ENCODE measurements at places on chromosomes 5 and 9.

- no peak for DNase-seq
Observed at GRCh38 chr5:179319741-179320281, 25.4 kb downstream of the ADAMTS2 start.

DNA sequence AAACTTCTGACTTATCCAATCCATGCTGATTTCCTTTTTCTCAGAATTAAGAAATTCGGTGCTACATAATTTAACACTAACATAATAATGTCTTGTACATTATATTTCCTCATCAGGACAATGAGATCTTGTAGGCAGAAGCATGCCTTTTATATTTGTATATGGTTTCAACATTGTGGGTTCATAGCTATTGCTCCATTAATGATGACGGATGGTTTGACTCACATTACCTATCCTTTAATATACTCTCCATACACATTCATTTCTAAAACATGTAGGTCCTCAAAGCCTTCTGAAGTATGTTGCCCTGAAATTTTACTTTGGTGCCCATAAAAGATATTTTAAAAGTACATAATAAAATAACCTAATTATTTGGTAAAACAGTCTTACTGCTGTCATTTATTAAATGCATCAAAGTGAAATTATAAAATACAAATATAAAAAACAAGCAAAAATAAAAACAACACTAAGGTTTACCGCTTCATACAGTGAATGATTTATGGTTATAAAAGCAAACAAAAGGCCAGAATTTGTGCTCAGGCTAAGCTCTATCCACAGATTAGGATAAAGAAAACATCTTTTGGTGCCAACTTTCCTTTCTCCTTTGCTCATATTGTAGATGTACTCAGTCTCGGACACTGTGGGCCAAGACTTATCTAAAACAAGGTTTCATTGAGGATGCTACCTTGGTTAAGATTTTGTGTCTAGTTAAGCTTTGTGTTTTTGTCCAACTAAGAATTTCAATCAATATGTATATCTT, 61.2 kb upstream of the GCNT4 start:
- no peak for DNase-seq

GRCh38 chr9:86549920-86550319, 195.7 kb upstream of the TUT7 start:
- DNase-seq = no peak

DNA sequence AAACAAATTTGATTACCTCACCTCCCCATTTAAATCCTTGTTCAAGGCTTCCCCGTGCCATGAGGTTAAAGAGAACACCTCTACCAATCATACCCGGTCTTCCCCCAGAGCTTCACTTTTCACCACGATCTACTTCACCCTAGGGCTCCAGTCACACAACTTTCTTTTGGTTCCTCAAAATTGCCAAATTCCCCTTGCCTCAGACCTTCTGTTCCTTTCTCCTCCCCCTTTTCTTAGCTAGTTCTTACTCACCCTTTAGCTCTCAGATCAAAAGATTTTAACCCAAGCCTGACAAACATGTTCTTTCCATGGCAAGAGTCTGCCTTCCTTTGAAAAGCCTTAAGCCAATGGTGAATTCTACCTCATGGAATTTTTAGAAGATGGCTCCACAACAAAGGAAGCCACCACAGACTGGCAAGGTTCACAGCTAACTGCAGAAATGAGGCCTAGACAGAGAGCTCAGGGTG, 56.7 kb downstream of the MAPKAP1 start:
- no peak for DNase-seq

GRCh38 chr9:19464061-19464763, 55.4 kb downstream of the ACER2 start:
- no peak for DNase-seq

DNA sequence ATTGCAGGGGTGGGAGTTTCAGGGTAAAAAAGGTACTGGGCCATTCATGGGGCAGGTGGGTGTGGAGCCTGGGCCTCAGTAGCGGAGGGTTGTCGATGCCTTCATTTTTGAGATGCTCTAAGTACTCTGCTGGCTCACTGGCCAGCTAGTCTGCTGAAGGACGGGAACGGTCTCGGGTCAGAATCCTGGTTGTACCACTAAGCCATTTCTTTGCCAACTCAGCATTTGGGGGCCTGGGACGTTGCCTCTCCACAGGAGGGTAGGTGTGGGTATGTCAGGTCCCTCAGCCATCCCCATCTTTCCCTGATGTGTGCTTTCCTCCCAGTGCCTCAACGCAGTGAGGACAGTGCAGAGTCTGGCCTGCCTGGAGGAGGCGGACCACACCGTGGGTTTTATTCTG, 25.1 kb downstream of the SH3GLB2 start:
- DNase-seq = no peak

GRCh38 chr9:128819716-128820664, 1.7 kb downstream of the ENDOG start:
- no peak for DNase-seq

DNA sequence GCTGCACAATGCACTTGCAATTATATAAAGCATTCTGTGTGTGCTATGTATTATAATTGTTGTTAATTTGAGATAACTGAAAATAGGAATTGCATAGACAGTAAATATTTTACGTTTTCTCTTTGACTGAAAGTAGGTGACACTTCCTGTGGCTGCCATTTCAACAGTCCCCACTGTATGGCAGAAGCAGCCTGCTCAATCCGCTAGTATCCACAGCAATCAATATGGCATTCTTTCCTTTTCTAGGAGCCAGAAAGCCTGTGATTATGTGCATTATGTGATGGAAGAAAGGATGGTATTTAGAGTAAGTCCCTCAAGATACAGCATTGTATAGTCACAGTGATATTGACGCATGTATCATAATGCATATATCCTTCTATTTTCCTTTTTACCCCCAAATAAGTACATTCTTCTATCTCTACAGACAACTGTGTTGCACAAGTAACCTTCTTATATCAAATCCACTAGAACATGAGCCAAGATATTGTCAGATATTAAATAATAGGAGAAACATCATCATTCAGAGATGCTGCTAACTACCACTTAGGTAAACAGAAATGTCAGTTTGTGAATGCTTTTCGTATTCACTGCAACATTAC, 59.7 kb downstream of the CARTPT start:
- no peak for DNase-seq

- DNase-seq = no peak
Observed at GRCh38 chr5:133119233-133119711, 67.5 kb downstream of the HSPA4 start.

DNA sequence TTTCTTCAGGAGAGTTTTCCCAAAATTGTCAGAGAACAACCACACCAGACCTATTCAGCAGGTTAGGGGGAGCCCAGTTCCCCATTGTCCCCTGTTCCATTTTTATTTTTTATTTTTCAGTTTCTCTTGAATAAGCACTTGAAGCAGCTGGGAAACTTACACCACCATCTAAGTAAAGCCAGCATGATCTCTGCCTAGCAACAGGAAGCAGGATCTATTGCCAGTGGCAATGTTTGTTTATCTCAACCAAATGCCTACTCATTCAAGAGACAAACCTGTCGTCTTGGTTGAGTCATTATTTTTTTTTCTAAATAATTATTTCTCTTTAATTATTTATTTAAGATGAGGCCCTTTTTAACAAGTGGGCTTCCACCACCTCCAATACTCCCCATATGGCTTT, 379.3 kb downstream of the PLK2 start:
- DNase-seq = no peak

DNA sequence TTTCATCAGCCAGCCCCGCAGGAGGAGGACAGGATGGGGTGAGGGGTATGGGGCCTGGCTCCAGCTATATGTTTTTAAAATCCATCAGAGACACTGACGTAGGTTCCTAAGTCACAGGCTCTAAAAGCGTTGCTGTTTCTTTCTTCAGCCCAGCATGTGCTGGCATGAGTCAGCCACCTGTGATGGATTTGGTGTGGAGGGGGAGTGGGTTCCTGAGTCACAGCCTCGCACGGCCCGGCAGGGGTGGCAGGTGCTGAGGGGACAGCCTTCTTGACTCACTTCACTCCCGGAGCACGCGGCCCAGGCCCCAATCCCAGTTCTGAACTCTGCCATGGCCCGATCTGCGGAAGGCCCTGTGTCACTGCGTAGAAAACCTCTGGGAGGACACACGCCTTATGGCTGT, 38.8 kb upstream of the RPL26L1 start:
- no peak for DNase-seq

- DNase-seq = no peak
Observed at GRCh38 chr5:76547891-76548524, 75.2 kb downstream of the F2RL2 start.

DNA sequence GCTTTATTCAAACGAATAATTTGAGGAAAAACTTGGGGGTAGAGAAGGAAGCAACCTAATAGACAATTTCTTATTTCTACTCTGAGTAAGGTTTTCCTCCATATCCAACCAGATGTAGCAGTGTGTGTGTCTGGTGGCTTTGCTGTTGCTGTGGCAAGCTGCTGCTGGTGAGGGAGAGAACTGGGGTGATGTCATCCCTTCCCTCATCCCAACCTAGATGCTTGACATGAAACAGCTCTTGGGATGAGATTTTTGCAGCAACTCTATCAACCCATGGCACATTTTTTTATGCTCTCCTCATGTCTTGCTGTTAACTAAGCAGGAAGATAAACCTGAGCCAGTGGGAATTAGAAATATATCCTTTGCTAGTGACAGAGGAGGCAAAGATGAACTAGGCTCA, 135.8 kb downstream of the PCSK1 start:
- DNase-seq = no peak

DNA sequence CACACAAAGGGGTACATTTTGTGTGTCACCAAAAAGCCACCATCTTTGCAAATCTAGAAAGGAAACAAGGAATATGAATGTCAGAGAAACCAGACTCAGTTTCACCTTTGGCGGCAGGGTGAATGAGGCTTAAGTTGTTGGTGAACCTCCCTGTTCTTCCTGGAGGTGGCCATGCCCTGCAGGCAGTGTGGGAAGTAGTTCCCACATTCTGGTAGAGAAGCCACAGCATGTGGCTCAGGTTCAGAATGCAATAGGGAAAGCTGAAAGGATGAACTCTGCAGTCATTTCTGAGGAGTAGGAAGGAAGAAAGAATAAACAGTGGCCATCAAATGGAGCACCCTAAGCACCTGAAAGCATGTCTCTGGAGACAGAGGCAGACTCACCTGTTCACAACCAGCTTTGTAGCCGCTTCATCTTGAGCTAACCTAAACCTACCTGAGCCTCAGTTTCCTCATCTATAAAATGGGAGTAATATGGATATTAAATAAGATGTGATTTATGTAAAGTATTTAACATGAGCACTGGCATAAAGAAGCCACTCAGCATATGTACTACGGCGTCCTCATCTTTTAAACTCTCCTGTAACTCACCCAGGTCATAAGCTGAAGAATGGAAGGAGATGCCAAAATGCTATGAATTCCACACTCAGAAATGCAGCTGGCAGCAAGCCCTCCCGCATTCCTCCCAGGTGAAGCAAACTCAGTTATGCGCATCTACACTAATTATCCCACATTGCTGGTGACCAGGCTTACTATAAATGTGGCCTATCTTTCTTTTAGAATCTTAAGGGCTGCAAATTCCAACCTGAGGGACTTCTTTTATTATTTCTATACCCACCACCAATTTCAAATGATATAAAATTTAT, 86.0 kb downstream of the ZNF608 start:
- DNase-seq = no peak

DNA sequence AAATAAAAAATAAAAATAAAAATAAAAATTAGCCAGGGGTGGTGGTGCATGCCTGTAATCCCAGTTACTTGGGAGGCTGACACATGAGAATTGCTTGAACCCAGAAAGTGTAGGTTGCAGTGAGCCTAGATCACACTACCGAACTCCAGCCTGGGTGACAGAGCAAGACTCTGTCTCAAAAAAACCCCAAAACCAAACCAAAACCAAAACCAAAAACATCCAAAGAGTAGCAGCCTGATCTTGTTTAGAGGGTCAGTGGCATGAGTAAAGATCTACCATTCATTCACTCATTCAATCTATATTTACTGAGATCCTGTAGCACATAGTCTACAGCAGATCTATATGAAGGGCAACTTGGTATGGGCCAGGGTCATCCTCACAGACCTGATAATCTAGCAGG, 202.4 kb downstream of the MAPKAP1 start:
- DNase-seq = no peak

GRCh38 chr5:74567411-74567995, 73.0 kb downstream of the ENC1 start:
- DNase-seq = no peak

DNA sequence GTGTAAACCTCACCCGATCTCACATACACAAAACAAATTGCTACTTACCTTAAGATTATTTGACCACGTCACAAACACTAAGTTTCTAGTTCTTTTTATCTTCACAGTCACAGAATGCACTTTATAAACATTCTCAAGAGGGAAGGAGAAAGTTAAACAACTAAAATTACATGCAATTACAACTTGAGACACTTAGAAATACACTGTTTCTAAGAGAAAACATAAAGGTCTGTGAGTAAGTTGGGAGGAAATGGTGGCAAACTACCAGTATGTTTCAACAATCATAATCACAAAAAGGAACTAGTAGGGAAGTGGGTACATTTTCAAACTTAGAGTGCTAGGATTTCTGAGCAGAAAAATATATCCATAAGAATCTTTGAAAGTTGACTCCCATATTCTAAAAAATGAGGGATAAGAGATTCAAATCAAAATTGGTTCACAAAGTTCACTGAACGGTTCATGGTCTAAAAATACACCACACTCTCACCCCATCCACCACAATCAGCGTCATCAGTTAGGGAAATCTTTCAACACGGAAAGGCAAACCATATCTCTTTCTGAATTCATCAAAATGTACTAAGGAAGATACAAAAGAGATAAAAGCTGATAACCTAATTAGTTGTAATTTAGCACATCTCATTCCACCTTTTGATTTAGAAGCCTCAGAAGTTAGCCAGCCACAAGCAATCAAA, 182.6 kb downstream of the BNC2 start:
- no peak for DNase-seq

DNA sequence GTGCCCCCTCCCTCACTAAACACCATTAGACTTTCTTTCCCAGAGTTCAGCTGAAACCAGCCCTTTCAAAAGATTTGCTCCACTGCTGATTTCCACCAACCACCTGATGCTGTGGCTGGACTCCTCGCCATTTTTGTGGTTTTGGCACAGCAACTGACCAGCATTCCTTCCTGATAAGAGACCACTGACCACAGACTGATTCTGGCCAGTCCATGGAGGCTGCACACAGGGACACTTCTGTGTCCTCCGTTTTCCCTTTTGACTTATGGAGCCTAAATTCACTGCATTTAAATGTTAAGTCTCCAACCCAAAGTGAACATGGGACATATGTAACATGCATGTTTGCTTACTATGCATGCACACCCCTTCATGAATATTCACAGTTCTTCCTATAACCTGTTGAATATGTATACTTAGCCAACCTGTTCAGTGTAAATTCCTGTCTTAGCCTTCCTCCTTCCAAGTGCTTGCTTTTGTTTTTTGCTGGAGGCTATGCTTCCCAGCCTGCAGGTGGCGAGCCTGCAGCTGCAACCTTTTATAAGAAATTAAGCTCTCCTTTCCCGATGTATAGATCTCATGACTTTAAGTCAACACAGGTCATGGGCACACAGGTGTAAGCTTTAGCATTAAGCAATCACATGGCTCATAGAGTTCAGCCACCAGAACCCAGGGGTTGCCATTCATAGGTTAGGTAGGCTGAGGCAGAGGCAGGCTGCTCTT, 78.7 kb downstream of the ACTL7B start:
- DNase-seq = no peak

All from stimulated activated CD4-positive, alpha-beta T cell treated with anti-CD3 and anti-CD28 coated beads, Interleukin-1b, Interleukin-23, amount 100 ng/mL, for 1 hour (primary cell).